Anterior cingulate cortex (tissue), 58 donors: ENCODE measurements at places on chromosomes 3 and 15.
A peak's percentile ranks its signal among the peaks of the same experiment; 100 is the strongest.

- no peak for DNase-seq
Observed at GRCh38 chr3:138768946-138769345, 65.8 kb downstream of the PIK3CB start.

DNA sequence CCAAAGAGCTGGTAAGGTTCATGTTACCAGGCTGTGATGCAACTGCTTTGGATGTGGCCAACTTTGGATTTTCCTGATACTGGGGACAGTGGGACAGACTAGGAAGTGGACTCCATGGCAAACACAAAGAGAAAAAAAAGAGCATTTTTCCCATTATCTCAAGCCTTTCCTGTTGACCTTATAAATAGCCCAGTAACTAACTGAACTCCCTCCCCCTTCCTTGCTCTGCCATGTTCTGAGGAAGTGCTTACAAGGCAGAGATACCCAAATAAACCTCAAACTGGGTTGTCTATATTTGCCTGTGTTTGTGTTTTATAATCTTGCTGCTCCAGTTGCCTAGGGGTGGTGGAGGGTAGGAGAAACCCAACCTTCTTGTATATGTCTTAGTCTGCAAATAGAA lies 27.3 kb upstream of the SLC9A9 start:
- DNase-seq = no peak

GRCh38 chr3:13712682-13713180 lies 163.8 kb downstream of the FBLN2 start:
- no peak for DNase-seq

DNA sequence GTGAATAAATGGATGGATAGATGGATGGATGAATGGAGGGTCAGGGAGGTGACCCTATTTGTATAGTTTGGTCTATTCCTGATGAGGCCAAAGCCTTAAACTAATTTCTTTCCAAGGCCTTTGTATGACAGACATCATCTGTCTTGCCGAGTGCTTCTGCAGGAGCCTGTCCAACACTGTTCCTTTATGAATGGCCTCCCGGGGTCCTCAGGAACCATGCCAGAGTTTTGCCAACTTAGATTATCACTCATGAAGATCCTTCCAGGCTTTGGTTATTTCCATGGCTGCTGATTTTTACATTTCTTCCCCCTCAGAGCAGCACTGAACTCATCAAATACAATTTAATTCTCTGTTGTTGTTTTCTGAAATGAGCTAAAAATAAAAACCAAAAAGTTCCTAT lies 133.0 kb upstream of the SOX2 start:
- DNase-seq = no peak

- no peak for DNase-seq
Observed at GRCh38 chr15:92681141-92681631, 25.6 kb upstream of the FAM174B start.

DNA sequence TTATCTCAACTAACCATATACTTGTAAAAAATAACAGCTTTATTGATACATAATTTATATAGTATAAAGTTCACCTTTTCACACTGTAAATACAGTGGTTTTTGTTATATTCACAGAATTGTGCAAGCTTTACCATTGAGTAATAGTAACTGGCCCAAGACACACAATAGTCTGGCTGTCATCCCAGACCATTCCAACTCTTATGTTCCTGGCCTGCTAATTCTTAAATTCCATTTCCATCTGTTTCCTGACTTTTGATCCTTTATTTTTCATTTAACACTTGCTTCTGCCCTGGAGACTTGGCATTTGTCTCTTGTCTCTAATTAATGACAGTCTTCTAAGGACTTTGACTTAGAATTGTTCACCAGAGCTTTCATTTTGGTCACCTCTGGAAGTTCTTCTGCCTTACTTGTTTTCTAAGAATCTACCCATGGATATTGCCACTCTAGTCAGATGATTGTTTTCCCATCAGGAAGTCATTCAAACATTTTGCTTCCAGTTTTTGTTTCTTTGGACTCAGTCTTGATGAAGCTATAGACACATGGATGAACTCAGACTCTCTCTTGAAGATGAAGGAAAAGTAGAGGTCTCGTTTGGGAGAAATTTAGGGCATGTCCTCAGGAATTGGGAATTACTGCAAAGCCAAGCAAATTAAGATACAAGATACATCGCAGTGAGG lies 27.2 kb upstream of the PLSCR4 start:
- no peak for DNase-seq

- peak; percentile 50 for DNase-seq
Observed at GRCh38 chr3:48151058-48151806, 37.0 kb downstream of the CDC25A start.

GRCh38 chr3:189890496-189890895 lies 230.2 kb downstream of the P3H2 start:
- no peak for DNase-seq

DNA sequence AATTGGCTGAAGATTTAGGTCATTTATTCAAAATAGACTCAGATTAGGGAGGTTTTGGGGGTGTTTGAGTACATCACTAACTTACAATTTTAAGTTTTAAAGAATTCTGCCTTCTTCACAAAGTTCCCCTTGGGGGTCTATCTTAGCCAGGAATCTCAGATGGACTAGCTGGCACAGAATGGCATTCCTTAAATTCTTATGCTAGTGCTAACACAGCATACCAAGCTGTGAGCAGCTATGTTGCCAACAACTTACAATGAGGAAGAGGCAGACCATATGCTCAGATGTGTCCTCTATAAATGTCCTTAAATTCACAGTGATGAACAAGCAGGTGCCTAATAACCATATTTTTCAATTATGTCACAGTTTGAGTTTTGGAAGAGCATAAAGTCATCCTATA lies 60.9 kb upstream of the NPHP3 start:
- DNase-seq = no peak

DNA sequence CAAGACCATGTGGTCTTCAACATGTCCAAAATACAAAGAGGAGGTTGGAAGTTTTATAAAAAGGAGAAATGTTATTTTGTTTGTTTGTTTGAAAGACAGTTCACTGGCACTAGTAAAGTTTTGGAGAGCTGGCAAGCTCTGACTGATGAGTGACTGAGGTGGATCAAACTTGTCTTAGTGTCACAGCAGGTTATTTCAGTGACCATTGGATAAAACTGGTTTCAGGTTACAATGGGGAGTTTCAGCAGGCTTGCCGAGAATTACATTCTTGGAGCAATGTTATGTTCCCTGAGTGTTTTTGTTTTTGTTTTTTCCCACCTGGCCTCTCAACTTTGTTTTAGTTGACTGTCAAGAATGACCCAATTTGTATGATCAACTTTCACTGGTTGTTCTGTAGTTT lies 414.5 kb upstream of the ARHGEF26 start:
- no peak for DNase-seq

DNA sequence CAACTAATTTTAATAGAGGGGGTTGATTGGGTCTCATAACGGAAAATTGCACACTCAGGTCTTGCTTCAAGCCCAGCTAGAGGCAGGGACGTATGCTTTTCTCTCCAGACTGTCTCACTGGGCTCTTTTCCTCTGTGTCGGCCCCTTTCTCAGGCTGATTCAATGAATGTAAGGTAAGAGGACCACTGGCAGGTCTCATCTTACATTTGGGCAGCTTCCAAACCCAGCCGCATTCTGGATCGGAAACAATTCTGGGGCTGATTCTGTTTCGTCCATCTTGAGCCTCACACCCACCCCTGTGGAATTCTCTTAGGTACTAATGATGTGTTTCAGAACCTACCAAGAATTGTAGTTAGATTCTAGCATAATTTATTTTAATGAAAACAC lies 40.7 kb downstream of the TMEM212 start:
- DNase-seq = no peak

GRCh38 chr3:11118181-11118682 lies 36.1 kb upstream of the HRH1 start:
- DNase-seq = no peak

GRCh38 chr3:100928638-100929428 lies 64.4 kb downstream of the ABI3BP start:
- no peak for DNase-seq

GRCh38 chr3:136559896-136560295 lies 192.3 kb downstream of the STAG1 start:
- no peak for DNase-seq

DNA sequence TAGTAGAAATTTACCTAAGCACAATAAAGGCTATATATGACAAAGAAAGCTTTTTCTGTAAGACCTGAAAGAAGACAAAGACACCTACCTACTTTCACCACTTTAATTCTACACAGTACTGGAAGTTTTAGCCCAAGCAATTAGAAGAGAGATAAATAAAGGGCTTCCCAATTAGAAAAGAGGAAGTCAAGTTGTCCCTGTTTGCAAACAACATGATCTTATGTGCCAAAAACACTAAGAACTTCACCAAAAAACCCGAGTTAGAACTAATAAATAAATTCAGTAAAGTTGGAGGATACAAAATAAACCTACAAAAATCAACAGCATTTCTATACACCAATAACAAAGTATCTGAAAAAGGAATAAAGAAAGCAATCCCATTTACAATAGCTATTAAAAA lies 190.9 kb downstream of the NR2F2 start:
- no peak for DNase-seq

DNA sequence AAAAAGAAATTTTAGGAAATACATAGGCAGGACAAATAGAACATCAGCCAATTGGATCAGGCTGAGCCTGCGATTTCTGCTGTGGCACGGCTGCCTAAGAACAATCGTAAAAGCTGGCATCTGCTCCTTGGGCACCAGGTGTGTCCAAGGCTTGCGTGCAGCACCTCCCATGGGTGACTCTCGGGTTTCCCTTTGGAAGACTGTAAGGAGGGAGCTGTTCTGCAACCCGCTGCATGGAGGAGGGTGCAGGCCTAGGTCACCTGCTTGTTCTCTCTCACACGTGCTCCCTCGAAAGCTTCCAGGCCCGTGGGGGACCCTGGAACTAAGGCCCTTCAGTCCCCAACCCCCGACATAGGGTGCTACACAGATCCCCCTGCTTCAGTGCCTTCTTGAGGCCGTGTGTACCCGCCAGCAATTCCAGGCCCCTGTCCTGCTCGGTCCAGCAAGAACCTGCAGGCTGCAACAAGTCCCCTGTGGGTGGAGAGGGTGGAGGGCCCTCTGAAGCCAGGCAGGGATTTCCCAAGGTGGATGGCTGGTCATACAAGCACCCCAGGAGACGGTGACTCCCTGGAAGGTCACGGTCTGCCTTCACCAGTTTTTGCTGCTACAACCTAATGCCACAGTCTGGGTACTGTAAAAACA lies 3.4 kb downstream of the GP9 start:
- no peak for DNase-seq
